ENCODE measurements at places on chromosomes 12 and 14.

GRCh38 chr12:126734710-126735109 lies 1532.3 kb upstream of the TMEM132C start:
- DNase-seq: no peak

GRCh38 chr12:76020731-76021672 lies 10.6 kb downstream of the PHLDA1 start:
- no peak for DNase-seq

DNA sequence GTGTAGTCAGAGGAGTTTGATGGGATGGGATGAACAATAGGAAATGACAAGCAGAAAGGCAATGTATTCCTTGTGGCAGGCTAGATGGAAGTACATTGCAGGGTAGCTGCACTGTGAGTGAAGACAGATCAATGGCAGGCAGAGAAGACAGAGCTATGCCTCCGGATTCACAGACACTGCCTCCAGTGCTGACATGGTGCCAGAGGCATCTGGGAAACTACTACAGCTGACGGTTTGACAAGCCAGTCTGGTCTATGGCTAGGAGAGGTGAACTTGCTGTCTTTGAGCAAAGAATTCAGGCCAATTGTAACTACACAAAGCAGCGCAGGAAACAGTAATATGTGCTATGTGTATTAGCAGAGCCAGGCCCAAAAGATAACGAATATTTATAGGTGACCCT lies 193.5 kb downstream of the DIO2 start:
- no peak for DNase-seq

DNA sequence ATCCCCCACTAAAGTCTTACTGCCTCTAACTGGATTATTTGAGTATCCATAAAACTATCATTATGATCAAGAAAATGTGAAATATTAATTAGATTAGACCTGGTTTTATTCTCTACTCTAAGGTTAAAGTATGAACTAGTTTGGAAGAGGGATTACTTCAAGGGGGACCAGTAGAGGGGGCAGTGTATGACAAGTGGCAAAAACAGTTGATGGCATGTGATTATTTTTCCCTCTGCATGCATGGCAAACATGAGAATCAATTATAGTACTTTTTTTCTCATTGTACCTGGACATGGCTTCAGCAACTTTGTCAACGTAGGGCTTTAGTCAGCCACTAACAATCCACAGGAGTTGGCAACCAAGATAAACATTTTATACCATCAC lies 145.0 kb upstream of the SLC38A2 start:
- no peak for DNase-seq

DNA sequence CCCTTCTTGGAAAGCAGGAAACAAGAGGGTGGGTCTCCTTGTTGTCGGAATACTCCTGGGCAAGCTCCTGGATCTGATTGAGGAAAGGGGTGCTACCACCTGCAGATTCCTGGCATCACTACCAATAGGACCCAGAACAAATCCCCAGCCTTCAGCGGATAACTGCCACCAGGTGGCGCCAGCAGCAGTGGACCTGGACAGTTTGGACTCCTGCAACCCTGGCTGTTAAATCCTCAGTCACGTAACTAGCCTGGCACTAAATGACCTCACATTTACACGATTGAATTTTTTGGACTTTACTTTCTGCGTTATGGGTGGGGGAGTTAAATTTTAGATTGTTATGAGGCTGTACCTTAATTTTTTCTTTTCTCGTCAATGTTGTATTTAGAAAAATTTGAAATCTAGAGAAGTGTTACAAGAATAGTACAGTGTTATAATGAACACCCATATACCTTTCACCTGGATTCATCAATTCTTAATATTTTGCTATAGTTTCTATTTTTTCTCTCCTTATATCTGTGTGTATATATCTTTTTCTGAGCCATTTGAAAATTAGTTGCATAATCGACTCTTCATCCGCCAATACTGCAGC lies 95.6 kb downstream of the GAS2L3 start:
- peak; percentile 30 for DNase-seq

GRCh38 chr12:120799243-120800045 lies 73.8 kb downstream of the ACADS start:
- DNase-seq: no peak

- DNase-seq: no peak
Measured at GRCh38 chr14:68444449-68445168, 348.3 kb downstream of the ZFP36L1 start.

DNA sequence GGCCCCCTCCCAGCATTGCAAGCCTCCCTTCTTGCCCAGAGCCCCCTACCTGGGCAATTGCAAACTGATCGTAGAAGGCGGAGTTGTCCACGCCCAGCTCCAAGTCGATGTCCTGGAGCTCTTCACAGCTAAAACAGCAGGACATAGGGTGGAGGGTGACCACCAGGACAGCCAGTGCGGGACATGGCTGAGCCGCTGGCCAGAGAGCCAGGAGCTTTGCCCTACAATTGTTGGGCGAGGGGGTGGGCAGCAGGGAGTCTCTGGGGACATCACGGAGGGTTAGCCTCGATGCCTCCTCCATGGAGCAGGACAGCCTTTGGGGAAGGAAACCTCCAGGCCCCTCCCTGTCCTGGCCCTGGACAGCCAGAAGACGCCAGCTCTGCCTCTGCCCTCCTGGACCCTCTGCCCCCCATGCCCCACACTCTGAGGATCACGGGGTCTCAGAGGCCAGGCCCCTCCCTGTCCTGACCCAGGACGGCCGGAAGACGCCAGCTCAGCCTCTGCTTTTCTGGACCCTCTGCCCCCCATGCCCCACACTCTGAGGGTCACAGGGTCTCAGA lies 9.4 kb downstream of the TMEM179 start:
- no peak for DNase-seq

GRCh38 chr12:29991924-29992323 lies 208.2 kb upstream of the TMTC1 start:
- no peak for DNase-seq

- peak; percentile 54 for DNase-seq
Measured at GRCh38 chr12:76878099-76878898, 520 bp downstream of the CSRP2 start.

GRCh38 chr12:34393086-34393820 lies 371.0 kb downstream of the ALG10 start:
- DNase-seq: no peak

DNA sequence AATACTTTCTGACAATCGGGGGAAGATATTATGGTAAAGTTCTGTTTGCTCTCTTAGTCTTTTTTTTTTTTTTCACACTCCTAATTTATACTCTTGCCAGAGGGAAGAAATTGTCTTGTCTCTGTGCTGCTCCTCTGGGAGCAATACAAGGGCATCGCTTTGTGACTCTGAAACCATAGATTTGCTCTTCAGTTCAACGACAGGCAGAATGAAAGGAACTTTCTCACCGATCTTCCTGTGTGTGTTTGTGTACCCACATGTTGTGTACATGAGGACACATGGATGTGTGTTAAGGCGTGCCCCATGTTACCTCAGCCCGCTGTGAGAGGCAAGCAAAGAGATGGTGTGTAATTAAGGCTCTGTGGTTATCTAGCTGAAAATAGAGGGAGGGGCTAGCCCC lies 457.6 kb downstream of the EGLN3 start:
- no peak for DNase-seq

GRCh38 chr14:84686550-84686949 lies 843.4 kb upstream of the FLRT2 start:
- DNase-seq: no peak

DNA sequence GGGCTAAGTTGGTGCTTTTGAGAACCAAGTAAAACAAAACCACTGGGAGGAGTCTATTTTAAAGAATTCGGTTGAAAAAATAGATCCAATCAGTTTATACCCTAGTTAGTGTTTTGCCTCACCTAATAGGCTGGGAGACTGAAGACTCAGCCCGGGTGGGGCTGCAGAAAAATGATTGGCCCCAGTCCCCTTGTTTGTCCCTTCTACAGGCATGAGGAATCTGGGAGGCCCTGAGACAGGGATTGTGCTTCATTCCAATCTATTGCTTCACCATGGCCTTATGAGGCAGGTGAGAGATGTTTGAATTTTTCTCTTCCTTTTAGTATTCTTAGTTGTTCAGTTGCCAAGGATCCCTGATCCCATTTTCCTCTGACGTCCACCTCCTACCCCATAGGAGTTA lies 1.8 kb upstream of the RAB5B start:
- no peak for DNase-seq

- DNase-seq: no peak
Measured at GRCh38 chr14:63269561-63270225, 49.0 kb downstream of the GPHB5 start.

GRCh38 chr12:127310548-127310947 lies 956.4 kb upstream of the TMEM132C start:
- DNase-seq: no peak

DNA sequence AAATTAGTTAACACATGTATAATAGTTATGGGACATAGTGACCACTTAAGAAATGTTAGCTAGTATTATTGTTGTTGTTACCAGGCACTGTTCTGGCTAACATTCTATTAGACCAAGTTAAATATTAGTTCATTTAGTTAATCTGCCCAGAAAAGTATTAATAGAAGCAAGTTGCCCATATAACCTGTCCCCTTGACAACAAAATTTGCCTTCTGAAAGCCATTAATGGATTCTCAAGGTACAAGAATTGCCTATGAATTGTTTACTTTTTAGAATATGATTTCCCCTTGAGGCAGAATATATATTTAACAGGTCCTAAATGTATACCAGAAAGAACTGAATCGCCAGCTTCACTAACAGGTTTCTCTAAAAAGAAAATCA lies 167.3 kb upstream of the TMCC3 start:
- no peak for DNase-seq

DNA sequence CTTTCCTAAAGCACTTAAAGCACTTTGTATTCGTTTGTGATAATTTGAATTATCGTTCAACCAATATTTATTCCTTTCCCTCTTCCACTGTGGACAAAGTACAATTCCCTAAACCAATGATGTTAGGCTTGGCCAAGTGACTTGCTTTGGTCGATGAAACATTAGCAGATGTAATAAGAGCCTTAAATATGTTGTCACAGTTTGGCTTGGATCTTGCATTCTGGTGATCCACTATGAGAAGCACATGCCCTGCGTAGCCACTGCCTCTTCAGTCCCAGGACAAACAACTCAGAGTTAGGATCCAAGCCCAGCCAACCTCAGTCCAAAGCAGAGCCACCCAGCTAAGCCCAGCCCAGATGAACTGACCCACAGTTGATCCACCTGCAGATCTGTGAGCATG lies 8.4 kb upstream of the C12orf75 start:
- DNase-seq: no peak

- DNase-seq: no peak
Measured at GRCh38 chr12:108375986-108376663, 37.0 kb upstream of the CMKLR1 start.

DNA sequence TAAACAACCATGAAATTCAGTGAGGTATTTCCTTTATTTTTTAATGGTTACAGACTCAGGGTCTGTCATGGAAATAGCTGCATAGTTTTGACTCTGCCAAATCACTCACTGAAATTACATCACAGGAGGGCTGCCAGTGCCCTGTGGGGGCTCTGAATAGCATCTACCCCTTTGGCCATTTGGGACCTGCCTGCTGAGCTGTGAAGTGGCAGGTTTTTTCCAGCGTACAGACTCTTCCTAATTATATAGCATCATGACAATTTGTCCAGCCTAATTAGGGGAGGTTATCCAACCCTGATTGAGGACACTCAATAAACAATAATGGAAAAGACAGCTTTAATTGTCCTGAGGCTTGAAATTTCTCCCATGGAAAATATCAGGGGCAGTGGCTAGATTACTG lies 1.8 kb upstream of the COCH start:
- DNase-seq: no peak

- no peak for DNase-seq
Measured at GRCh38 chr12:57897286-57897974, 43.9 kb upstream of the ATP23 start.

- DNase-seq: no peak
Measured at GRCh38 chr12:7242176-7243101, 53.0 kb downstream of the PEX5 start.

GRCh38 chr12:67590149-67590790 lies 58.3 kb upstream of the DYRK2 start:
- DNase-seq: peak; percentile 5

- no peak for DNase-seq
Measured at GRCh38 chr12:62693376-62694050, 226.9 kb downstream of the MON2 start.

All from B cell (primary cell).